ENCODE measurements at places on chromosomes 7 and 10.

- DNase-seq, result no peak
Measured at GRCh38 chr7:111025006-111025405, 65.9 kb upstream of the LRRN3 start.

- DNase-seq, result no peak
Measured at GRCh38 chr10:95792874-95793285, 36.9 kb downstream of the ENTPD1 start.

- DNase-seq, result no peak
Measured at GRCh38 chr10:79269969-79270368, 77.3 kb upstream of the PPIF start.

DNA sequence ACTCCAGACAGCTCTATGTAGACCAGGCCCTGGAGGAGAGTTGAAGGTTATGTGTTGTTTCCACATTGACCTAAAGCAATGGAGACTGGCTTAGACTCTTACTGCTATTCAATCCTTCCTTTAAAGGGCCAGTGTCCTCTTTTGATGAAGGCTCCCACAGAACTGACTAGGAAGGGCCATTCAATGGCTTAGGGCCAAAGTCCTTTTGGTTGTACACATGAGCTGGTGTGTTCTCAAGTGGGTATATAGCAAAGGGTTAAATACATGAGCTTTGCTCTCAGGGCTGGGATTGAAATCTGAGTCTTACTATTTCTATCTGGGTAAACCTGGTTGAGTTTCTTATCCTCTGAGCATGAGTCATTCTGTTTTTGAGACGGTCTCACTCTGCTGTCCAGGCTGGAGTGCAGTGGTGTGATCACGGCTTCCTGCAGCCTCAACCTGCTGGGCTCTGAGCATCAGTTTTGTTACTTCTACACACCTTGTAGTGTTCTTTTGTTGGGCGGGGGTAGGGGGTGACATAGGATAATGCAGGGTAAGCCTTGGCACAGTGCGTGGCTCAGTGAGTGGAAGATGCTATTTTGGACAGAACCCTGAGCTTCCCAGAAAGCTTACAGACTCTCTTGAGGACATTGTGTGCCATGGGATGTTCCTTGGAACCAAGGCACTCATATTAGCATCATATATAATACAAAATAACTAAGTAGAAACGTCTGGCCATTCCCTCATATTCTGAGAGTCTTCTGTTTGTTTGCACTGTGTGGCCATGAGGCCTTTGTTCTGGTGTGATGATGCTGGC lies 90.1 kb downstream of the ABCC2 start:
- no peak for DNase-seq

DNA sequence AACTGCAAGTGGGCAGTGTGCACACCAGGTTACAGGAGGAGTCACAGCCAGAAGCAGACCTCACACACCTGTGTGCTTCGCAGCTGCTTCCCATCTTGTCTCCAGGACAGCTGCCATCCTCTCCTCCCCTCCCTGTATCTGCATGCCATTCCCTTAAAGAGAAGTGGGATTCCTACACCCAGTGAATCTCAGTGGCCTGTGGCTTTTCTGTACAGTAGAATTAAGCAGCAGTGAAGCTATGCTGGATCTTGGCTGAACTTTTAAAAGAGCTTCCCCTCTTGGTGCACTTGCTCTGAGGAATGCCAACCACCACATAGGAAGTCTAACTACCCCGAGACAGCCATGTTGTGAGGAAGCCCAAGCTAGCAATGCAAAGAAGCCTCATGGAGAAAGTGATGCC lies 236.5 kb upstream of the ZMIZ1 start:
- DNase-seq, result no peak

GRCh38 chr7:46292741-46293140 lies 371.7 kb upstream of the IGFBP3 start:
- no peak for DNase-seq

Measured in testis (tissue), 5 donors.